ENCODE measurements at places on chromosomes 3 and 15.

GRCh38 chr3:45464336-45465170 is 76.2 kb downstream of the LARS2 start:
- no peak for DNase-seq

GRCh38 chr3:191238321-191238817 is 39.3 kb downstream of the OSTN start:
- DNase-seq: no peak

GRCh38 chr3:115228266-115228665 is 81.2 kb upstream of the ZBTB20 start:
- DNase-seq: no peak

GRCh38 chr3:136250903-136251460 is 842 bp downstream of the PCCB start:
- peak; percentile 4 for DNase-seq

DNA sequence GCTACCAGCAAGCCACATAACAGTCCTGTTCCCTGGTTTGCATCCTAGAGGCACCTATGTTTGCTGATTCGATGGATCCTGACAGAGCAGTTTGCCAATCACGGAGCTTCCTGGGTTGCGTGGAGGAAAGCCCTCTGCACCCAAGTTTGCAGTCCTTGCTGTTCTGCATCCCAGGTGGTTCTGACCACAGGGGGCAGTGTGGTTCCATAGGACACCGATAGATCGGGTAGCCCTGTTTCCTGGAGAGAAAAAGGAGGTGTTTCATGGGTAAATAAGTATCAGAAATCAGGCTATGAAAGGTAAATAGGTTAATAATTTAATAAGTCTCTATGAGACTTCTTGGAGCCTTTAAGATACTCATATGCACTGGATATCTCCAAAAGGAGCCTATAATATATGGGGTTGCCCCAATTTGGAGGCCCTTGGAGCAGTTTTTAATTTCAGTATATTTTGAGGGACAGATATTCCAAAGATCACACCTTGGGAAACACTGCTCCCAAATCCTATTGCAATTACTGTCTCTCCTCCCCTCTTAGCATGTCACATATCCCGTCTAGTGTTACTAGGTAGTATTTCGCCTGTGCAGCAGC is 194.6 kb upstream of the TPM1 start:
- peak; percentile 48 for DNase-seq

DNA sequence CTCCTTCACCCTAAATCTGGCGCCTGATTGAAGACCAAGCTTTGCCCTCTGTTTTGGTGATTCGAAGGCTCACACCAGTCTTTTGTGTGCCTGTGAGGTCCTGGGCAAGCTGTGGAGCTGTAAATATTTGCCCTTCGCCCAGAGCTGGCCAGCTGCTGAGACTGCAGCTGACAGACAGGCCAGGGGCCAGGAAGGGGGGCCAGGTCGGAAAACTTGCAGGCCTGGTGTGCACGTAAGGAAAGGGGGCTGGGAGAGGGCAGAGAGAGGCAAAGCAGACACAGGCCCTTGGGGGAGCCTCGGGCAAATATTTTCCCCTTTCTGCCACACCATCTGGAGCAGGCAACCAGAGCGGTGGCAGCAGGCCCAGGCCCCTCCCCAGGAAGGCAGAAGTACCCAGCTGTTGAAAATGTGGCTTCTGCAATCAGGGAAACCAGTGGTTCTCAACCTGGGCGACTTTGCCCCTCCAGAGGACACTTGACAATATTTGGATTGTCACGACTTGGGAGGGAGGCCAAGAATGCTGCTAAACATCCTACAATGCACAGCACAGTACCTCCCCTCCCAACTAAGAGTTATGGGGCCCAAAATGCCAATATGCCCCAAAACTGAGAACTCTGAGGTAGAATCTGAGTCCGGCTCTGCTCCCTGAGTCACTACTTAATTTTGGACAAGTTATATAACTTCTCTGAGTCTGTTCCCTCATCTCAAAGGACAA is 2.5 kb downstream of the PDZRN3 start:
- no peak for DNase-seq

- DNase-seq: no peak
These were observed 133.0 kb upstream of the THBS1 start for GRCh38 chr15:39447881-39448280.

- no peak for DNase-seq
These were observed at the start of gene AGTR1 for GRCh38 chr3:148697306-148698189. TSS of gene AGTR1 (plus strand) at chr3:148697903. CDS start at chr3:148741036, 43,133 bp downstream.

- no peak for DNase-seq
These were observed 11.2 kb upstream of the LOXL1 start for GRCh38 chr15:73915082-73915481.

GRCh38 chr3:101979033-101979432 is 129.7 kb downstream of the NFKBIZ start:
- no peak for DNase-seq

GRCh38 chr3:106566277-106566676 is 697.5 kb upstream of the CBLB start:
- no peak for DNase-seq

- no peak for DNase-seq
These were observed 891 bp downstream of the EXOG start for GRCh38 chr3:38497031-38497430.

- DNase-seq: no peak
These were observed 532.8 kb upstream of the TBL1XR1 start for GRCh38 chr3:177729956-177730681.

- DNase-seq: no peak
These were observed 398.6 kb downstream of the PYDC2 start for GRCh38 chr3:191859531-191859930.

DNA sequence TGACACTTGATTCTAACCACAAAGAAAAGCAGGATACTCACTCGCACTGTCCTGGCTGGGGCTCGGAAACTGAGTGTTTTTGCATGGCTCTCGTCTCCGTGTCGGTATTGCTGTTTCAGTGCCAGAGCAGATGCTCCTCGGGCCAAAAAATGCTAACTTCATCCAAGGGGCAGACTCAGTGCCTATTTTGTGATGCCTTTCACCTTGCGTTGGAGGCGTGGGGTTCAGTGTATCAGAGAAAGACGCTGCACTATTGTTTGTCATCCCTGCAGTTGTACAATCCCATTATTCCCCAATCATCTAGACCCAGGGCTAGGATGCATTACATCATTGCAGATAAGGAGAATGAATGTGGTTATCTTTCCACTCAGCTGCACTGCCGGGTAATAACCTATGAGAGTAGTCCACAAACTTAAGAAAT is 1.4 kb downstream of the CACNA2D3 start:
- DNase-seq: no peak

DNA sequence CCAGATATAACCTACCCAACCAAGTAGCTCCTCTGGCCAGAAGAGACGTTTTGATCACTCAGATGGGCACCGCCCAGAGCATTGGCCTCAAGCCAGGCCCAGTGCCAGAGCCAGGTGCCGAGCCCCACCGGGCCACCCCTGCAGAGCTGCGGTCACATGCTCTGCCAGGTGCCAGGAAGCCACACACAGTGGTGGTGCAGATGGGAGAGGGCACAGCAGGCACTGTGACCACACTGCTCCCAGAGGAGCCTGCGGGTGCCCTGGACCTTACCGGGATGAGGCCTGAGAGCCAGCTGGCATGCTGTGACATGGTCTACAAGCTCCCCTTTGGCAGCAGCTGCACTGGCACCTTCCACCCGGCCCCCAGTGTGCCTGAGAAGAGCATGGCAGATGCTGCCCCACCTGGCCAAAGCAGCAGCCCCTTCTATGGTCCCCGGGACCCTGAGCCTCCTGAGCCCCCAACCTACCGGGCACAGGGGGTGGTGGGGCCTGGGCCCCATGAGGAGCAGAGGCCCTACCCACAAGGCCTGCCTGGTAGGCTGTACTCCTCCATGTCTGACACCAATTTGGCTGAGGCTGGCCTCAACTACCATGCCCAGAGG is 19.1 kb upstream of the APEH start:
- DNase-seq: no peak

DNA sequence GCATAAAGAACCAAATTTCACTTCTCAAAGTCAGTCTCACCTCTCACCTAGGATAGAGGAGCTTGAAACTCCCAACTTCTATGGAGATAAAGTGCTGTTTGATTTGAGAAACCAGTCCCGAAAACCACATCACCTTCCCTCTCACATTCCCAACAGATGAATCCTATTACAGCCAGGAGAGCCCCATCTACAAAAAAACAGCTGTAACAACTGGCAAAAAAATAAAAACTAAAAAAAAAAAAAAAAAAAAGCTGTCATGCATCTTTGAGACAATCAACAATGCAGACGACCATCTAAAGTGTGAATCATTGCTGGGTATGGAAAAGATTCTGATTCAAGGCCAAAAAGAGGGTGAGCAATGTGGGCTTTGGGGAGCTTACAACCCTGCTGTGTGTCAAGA is 23.8 kb downstream of the HOMER2 start:
- no peak for DNase-seq

DNA sequence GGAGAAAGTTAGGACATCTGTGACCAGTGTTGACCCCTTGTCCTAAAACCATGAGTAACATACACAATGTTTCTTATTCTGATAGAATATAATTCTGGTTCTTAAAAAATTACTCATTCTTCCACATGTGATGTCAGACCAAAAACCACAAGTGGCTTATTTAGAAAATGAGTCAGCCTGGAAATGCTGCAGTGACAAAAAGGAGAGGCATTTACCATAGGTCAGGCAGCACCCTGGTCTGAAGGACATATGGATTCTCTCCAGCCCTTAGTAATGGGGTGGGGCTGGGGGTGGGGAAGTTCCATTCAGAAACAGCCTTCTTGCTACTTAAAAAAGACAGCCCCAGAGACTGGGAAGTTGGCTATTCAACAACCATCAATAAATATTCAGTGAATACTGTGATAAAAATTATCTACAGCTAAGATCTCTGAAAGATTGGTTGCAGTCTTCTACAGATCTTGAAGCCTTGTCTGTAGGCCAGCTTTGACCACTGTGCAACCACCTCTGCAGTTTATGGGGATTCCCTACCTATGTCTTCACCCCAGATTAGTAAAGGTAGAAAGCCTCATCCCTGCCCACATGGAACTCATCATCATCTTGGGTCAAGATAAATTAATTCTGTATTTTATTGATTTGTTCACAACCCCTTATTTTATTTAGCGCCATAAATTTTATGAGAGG is 34.9 kb upstream of the TIMP4 start:
- peak; percentile 25 for DNase-seq

Data from activated CD4-positive, alpha-beta T cell treated with anti-CD3 and anti-CD28 coated beads for 24 hours (primary cell).